ENCODE measurements at places on chromosomes 3 and 15. TPM values are rescaled to one million over a fixed set of nuclear protein-coding genes. Genes with fewer than 3 reads are reported as not detected.

The GOLGA8S gene
- total RNA-seq: 0.26 TPM

The PCLAF gene
- total RNA-seq: 5.8 TPM

The GOLGA8G gene
- not detected for total RNA-seq

The EEFSEC gene
- 16.1 TPM for total RNA-seq

The COMMD4 gene
- 75.1 TPM for total RNA-seq

The SLC26A6 gene
- 22.0 TPM for total RNA-seq

The EPB42 gene
- total RNA-seq: 7.7 TPM

The PLSCR2 gene
- not detected for total RNA-seq

The RBPMS2 gene
- total RNA-seq: 3.3 TPM

Data from spleen (tissue), 13 donors.